ENCODE measurements at places on chromosomes 5 and 9.

DNA sequence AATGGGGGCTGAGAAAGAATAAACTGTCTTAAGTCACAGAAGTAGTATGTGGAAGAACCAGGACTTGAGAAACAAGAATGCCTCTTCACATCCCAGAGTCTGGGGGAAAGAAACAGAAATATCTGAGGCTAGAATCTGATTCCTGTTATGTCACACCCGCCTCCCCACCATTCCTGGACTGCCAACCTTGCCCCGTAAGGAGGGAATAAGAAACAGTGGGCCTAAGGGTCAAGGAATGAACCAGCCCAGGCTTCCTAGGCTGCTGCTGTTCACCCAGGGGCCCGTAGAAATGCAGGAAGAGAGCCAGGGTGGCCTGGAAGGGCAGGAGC, 4.3 kb downstream of the PCDH1 start:
- no peak for DNase-seq

DNA sequence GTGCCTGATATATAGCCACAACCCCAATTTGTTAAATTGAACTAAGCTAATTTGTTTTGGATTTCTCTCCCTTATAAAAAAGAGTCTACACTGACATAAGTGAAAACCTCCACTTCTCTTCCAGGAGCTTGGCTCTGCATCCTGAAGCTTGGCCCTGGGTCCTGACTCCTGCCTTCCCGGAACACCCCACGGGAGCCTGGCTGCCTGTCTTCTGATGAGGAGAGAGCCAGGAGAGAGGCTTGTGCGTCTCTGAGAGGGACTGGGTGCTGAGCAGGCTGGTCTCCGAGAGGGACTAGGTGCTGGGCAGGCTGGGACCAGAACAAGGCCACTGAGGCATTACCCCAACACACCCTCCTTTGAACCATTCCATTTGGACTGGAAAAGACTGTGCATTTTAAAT, 6.5 kb upstream of the PTGES start:
- no peak for DNase-seq

DNA sequence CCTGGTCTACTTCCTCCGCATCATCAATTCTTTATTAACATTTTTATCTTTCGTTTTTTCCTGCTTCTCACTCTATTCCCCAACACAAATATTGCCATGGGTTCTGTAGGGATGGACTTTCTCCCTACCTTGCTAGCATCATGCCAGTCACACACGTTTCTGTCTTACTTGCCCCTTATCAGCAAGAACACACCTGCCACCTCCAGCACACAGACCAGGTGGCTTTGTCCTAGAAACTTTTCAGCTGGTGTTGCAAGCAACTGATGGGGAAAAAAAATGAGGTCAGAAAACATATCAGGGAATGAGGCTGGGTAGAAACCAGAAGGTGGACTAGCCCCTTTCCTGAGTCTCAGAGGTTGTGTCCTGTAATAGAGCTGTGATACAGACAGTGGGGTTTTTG, 5.8 kb downstream of the SH3RF2 start:
- no peak for DNase-seq

- DNase-seq: no peak
These were observed 233.0 kb downstream of the CD180 start for GRCh38 chr5:66963559-66963971.

GRCh38 chr5:56480705-56481427, 247.7 kb upstream of the ANKRD55 start:
- no peak for DNase-seq

GRCh38 chr5:90293931-90294330, 115.6 kb downstream of the CETN3 start:
- DNase-seq: no peak

GRCh38 chr5:38347040-38347763, 88.8 kb downstream of the EGFLAM start:
- DNase-seq: no peak

GRCh38 chr5:1929108-1929991, 46.6 kb upstream of the IRX4 start:
- DNase-seq: no peak

DNA sequence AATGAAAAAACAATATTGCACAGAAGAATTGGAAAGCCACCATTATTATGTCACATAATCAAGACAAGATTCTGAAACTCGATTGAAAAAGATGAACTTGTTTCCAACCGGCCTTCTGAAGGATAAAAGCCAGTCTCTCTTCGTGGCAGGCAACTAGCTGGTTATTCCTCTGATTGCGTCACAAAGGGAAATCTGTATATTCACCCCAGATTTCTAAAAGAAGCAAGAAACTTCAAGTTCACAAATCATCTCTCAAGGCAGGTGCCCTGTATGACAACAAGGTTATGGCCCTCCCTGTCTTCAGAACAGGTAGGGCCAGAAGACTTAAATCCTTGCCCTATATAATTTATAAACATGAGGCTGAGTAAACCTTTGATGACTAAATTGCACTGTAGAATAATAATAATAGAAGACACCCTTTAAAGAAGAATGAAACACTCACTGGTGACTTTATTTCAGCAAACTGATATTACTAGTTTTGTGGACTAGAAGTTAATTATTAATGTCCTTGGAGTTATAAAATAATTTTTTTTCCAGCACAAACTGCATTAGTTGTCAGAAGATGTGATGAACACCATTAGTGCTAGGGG, 2.9 kb upstream of the KLF4 start:
- no peak for DNase-seq

DNA sequence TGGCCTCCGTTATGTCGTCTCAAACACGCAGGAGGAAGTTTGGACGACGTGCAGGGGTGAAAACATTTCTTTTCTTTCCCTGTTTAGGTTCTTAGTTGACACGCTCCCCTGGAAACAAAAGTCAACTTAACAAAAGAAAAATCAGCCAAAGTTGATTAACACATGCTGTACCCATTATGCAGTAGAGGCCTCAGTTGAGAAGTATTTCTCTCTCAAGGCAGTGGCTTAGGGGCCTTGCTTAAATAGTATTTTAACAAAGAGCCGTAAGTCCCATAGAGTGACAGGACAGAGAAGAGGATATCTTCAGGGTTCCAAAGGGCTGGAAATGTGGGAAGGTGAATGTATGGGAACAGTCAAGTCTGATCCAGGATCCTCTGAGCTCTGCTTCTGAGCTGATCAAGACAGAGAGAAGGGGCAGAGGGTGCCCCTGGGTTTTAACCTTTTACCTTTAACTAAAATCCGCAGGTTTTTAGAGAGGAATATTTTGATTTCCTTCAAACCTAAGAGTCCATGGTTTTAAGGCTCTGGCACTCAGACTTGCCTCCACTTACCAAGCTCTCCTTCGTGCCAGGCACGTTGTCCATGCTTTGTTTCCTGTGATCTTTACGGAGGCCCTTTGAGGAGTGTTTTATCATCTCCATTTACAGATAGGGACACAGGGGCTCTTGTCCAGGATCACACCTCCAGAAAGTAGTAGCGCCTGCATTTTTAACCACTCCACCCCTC, 629 bp upstream of the CD74 start:
- no peak for DNase-seq

DNA sequence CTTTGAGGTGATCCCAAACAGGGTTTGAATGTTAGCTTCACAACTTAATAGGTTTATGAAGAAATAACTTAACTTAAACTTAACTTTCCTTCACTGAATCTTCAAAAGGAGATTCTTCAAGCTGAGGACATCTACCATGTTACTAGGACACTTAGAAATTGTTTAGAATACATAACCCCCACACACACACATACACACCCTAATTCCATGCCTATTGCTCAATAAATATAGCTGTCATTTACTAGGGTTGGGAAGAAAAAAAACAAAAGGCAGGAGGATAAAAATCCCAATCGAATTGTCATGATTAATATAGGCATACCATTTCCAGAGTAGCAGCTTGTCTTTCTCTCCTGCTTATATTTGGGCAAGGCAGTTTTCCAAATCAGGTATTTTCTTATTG, 68.3 kb downstream of the ALDH1A1 start:
- DNase-seq: no peak

DNA sequence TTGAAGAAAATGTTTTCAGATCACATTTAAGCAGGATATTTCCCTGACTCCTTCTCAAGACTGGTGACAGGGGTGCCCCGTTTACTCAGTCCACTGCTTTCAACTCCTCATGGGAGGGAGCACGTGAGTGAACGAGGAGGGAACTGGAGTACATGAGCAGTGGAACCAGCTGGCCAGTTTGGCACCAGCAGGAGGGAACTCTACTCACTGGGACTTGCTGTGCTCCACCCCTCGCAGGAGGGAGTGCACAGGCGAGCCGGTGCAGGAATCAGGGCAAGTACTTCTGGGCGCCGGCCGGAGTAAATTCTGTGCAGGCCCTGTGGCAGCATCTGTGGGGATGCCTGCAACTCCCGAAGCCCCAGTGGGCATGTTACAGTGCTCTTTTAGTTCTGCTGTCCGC, 1941.1 kb upstream of the C9orf72 start:
- no peak for DNase-seq

GRCh38 chr9:36987409-36987808, 46.7 kb downstream of the PAX5 start:
- DNase-seq: no peak

GRCh38 chr5:162512935-162513565, 445.5 kb downstream of the GABRG2 start:
- DNase-seq: no peak

DNA sequence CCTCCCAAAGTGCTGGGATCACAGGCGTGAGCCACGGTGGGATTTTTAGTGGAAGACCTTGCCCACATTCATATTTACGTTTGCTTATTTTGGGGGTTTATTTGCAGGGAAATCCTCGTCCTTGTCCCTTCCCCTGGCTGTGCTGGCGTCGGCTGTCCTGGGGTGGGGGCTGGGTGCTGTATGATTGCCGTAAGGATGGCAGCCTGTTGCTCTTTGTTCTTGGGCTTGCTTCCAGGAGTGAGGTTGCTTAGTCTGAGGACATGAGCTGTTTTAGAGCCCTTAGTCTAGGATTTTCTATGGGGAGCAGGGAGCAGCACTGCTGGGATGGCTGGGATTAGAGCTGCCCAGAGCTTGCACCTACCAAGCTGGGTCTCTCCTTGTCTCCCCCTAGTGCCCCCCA, 85.8 kb upstream of the ASS1 start:
- DNase-seq: no peak

DNA sequence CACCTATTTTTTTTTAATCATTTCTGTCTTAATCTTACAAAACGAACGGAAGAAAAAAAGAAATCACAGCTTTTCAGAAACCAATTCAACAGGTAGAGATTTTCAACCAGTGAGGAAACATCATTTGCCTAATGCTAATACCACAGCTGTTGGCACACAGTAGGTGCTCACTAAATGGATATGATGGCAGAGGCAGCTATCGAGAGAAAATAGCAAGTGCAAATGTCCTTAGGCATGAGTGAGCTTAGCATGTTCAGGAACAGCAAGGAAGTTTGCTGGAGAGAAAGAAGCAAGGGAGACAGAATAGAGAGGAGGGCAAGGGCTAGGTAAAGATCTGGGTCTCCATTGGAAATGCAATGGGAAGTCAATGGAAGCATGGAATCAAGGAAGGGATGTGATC, 49.2 kb downstream of the CEMIP2 start:
- no peak for DNase-seq

GRCh38 chr9:114487607-114488300, 17.5 kb downstream of the WHRN start:
- no peak for DNase-seq

- DNase-seq: no peak
These were observed 115.2 kb downstream of the SVEP1 start for GRCh38 chr9:110464321-110464720.

GRCh38 chr5:1735320-1735970, 64.2 kb downstream of the MRPL36 start:
- DNase-seq: no peak

- DNase-seq: no peak
These were observed 22.4 kb downstream of the MOCS2 start for GRCh38 chr5:53087171-53087570.

DNA sequence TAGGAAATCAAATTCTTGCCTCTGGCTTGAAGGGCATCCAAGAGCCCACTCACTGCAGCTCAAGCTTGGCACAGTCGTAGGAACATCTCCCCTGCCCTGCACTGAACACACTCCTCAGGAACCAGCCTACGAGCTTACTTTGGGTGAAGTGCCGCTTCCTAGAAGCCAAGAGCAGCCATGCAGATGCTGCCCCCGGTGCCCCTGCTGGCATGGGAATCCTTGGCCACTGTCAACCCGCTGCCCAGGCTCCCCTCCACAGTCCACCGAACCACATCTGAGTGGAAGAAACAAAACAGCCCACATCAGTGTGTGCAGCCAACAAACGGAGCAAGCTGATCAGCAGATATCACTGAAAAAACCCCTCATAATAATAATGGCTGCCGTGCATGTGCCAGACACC, 89.8 kb downstream of the TMEM215 start:
- no peak for DNase-seq

DNA sequence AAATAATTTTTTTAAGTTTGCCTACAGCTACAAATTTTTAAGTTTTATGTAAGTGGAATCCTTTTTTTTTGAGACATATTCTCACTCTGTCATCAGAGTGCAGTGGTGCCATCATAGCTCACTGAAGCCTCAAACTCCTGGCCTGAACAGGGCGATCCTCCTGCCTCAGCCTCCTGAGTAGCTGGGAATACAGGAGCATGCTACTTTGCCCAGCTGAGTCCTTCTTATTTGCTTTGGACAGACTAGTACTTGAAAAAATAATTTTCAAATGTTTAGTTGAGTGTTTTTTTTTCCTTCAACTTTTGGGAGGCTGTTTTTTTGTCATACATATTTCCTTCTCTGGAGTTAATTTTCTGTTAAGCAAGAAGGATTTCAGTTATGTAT, 7.4 kb downstream of the GAPVD1 start:
- no peak for DNase-seq

- DNase-seq: no peak
These were observed 2.4 kb upstream of the PPP2R2B start for GRCh38 chr5:146880966-146881365.

DNA sequence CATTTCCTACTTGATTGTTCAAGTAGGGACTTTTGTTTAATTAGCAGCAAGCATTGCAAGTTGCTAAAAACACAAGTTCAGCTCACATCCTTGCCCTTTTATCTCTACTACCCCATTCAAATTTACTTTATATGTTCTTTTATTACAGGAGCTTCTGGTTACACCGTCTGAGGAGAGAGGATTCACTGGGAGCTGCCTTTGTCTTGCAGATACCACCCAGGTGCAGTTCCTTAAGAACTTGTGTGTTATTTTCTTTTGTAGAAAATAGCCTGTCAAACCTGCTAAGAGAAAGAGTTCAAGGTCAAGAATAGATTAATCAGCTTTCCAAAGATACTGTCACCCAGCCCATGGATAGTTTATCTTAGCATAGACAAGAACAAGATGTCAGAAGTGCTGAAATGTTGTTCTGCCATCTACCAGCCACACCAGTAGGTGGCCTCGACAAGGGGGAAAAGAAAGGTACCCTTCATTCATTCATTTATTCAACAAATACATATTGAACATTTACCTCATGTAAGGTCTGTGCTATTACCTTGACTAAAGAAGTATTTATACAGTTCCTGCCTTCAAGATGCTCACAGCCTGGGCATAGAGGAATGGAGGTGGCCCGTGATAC, 750.3 kb downstream of the MAT2B start:
- no peak for DNase-seq

GRCh38 chr5:172453986-172454357, 353 bp downstream of the SH3PXD2B start:
- no peak for DNase-seq

Data from stimulated activated CD8-positive, alpha-beta memory T cell treated with anti-CD3 and anti-CD28 coated beads, Interleukin-15, amount 100 ng/mL, for 24 hours (primary cell).